ENCODE measurements at places on chromosomes 5 and 9.

GRCh38 chr5:112004867-112005622 is 248.1 kb upstream of the NREP start:
- DNase-seq: no peak

DNA sequence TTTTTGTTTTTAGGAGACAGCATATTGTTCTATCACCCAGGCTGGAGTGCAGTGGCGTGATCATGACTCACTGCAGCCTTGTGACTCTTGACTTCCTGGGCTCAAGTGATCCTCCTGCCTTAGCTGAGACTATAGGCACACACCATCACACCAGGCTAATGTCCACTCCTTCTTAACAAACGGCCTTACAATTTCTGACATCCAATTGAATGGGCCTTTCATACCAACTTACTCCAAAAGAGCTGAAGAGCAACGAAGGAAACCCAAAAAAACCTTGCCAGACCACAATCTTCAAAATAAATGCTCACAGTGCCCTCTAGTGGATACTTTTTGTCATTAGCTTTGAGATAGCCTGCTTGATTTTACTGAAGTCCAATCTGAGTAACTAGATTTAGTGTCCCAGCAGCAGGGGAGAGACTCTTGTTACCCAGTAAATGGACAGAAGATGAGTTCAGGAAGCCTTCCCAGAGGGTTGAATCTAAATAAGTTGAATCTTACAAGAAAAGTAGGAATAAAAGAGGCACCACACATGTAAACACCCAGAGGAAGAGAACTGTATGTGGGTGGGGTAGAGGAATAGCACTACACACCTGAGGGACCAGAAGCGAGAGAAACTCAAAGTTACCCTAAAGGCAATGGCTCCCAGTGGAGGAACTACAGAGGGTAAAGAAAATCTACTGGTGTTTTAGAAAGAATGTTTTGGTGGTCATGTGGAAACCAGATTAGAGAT is 9.3 kb downstream of the ZNF622 start:
- peak; percentile 61 for DNase-seq

- no peak for DNase-seq
These were observed 108.7 kb upstream of the ADRA1B start for GRCh38 chr5:159807586-159807985.

DNA sequence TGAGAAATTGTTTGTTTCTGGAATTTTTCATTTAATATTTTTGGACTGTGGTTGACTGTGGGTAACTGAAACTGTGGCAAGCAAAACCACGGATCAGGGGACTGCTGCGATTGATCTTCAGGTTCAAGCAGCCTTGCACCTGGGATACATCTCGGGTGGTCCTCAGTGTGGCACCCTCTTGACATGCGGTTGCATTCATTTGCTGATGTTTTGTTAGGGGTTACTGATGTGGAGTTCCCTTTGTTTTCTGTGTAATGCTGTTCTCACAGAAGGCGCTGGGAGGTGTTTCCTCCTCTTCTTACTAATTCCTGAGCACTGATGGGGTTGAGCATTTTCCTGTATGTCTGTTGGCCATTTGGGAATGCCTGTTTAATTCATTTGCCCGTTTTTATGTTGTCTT is 60.4 kb downstream of the EHMT1 start:
- DNase-seq: no peak

DNA sequence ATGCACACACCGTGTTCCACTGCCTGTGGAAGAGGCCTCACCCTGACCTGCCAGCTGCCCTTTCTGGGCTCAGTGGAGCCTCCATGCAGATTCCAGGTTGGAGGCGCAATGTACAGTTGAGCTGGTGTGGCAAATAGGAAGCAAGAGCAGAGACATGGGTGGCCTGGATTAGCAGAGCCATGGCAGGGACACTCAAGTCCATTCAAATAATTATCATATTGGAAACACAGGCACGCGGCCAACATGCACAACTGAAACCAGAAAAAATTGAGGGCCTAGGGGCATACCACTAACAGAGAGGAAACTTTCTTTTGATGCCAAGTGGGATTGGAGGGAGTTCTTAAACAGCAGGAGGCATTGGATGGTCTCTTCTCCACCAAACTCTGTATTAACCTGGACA is 35.8 kb downstream of the OTULINL start:
- no peak for DNase-seq

GRCh38 chr5:127844581-127845021 is 141.4 kb downstream of the CCDC192 start:
- no peak for DNase-seq

GRCh38 chr5:176631383-176632200 is 1.1 kb downstream of the EIF4E1B start:
- DNase-seq: no peak

DNA sequence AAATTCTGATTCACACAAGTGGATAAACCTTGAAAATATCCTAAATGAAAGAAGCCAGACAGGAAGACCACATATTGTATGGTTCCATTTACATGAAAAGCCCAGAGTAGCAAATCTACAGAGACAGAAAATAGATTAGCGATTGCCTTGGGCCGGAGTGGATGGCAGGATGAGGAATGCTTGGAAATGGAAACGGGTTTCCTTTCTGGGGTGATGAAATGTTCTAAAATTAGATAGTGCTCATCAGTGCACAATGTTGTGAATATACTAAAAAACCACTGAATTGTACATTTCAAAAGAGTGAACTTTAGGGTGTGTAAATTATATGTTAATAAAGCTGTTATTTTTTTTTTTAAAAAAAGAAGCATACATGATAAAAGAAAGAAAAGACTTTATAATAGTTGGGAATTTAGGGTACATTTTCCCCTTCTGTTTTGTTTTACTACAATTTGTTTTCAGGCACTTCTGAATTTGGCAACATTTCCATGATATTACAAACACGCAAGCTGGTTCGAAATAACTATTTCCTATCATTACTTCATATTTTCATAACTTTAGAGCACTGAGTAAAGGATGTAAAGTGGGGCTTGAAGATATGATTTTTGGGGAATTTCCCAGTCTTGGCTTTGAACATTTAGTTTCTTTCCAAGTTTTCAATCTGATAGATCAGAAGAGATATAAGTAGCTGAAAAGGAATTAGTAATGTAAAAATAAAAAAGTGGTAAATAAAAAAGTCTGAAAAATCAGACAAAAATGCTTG is 23.9 kb downstream of the SLC35A4 start:
- DNase-seq: no peak

- DNase-seq: no peak
These were observed 183.0 kb downstream of the CETN3 start for GRCh38 chr5:90226433-90227099.

DNA sequence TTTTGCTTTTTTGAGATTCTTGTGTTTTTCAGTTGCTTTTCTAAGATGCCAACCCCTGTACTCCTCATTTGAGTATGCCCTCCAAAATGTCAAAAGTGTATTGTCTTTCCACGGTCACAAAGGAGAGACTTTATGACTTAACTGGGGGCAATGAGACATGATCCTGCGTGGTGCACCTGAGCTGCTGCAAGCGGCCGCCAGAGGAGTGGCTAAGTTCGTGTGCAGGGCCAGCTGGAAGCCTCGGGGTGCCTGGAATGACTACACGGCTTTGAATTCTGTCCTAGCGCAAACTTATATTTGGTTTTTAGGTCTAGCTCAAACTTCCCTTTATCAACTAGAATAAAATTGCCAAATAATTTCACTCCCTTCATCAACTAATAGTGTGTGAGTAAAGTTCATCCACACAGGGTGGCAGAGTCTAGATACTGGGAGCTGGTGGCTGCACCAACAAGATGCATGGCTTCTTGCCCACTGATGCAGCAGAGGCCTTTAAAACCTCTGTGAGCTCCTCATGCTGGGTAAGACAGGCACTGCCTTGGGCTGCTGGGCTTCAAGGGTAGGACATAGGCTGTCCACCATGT is 4.7 kb downstream of the GADD45G start:
- no peak for DNase-seq
